SHP77 treated with DMSO at 0.1 percent for 48 hours (cell line): ENCODE measurements at places on chromosomes 5 and 9.

- no peak for DNase-seq
These were observed 134.9 kb downstream of the MRPS30 start for GRCh38 chr5:44943647-44944046.

GRCh38 chr5:67577424-67577823, 380.8 kb upstream of the CD180 start:
- no peak for DNase-seq

DNA sequence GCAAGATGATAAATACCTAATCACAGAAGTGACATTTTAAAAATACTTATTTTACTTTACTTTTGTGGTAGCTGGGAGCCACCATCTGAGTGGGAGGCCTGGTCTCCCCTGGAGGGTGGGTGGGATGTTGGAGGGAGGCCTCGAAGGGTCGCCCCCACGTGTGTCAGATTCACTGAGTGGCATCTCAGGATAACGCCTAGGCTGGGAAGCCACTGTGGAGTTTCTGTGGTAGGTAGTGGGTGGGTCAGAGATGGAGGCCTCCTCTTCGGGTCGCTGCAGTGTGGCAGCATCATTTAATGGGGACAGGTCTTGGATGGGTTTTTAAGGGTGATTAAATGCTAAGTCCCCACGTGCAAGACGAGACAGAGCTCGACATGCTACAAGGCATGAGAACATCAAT, 1154.8 kb upstream of the CDH18 start:
- DNase-seq: no peak

GRCh38 chr5:140481758-140482157, 65.7 kb upstream of the EIF4EBP3 start:
- no peak for DNase-seq

DNA sequence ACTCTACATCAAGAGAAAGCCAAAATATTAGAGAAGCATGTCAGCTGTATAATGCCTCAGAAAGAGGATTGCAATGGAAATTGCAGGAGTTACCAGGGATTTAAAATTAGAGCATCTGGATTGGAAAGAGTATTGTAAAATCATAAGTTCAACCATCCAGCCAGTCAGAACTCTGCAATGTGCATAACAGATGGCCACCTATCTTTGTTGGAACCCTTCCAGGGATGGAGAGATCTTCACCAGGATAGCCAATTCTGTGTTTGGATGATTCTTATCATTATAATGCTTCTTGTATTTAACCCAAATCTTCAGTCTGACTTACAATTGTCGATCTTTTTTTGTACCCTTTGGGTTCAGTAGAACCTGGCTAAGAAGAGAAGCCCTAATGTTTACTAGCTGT, 164.4 kb downstream of the TLR4 start:
- no peak for DNase-seq

GRCh38 chr5:62260513-62260912, 45.5 kb upstream of the KIF2A start:
- no peak for DNase-seq

GRCh38 chr9:77511525-77511924, 136.6 kb downstream of the GNA14 start:
- no peak for DNase-seq

DNA sequence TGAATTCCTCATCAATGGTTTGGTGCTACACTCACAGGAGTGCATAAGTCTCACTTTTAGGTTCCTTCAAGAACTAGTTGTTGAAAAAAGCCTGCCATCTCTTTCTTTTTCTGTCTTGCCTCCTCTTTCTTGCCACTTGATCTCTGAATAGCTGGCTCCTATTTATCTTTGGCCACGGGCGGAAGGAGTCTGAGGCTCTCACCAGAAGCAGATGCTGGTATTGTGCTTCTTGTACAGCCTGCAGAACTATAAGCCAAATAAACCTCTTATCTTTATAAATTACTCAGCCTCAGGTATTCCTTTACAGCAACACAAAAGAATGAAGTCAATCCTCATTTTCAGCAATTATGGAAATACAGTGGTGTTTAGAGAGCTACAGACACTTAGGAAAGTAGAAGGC, 247.1 kb upstream of the PRR16 start:
- no peak for DNase-seq

- DNase-seq: no peak
These were observed 105.2 kb upstream of the CACNA1B start for GRCh38 chr9:137772281-137772873.

GRCh38 chr9:134778841-134779411, 101.7 kb upstream of the FCN2 start:
- no peak for DNase-seq

GRCh38 chr9:33676746-33677505, 118.4 kb upstream of the PRSS3 start:
- DNase-seq: no peak

DNA sequence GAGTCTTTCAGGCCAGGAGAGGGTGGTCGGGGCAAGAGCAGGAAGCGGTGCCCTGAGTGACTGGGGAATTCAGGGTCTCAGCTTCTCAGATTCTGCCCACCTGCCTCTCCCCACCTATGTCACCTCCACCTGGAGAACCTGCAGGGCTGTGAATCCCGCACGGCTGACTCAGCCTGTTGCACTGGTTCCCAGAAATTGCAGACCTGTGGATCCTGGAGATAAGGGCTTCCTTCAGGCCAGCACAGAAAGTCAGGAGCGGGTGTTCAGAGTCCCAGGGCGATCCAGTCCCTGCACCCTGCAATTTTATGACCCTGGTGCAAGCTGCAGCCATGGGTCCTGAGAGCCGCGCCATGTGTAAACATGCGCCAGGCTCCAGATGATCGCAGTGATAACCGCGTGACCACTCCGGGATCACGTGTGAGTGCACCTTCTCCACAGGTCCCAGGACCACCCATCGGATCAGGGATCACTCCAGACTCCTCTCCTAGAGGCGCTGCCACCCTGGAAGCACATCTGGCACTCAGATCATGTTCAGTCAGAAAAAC, 17.8 kb downstream of the IRX4 start:
- DNase-seq: no peak

DNA sequence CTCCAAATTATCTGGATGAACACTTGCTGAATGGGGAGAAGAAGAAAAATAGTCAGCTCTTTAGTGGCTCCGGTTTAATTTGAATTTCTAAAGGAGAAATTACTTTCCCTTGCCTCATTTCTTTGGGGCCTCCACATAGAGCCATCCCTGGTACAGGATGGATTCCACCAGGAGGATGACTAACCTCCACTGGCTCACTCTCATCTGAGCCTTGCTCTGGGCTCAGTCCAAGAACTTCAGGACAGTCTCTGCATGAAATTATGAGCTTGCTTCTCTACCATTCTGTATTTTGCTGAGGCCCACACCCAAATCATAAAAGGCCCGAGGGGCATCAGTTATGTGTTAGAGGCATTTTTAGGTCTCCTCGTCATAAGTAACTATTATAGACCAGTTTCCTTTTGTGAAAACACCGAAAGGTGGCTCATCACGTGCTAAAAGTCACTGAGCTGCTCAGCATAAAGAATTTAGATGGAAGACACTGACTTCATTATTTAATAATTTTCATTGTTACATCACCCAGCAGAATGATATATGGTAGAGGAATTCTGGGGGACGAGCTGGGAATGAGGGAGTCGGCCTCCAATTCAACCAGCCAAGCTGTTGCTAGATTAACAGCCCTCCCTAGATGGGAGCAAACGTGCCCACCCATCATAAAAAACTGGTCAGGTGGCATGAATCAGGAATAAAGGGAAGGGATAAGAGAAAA, 222.1 kb downstream of the TARS1 start:
- no peak for DNase-seq
